ENCODE measurements at places on chromosomes 6 and 20.

GRCh38 chr6:11920566-11920965 lies 91.5 kb upstream of the HIVEP1 start:
- no peak for DNase-seq

- DNase-seq = no peak
Observed at GRCh38 chr6:144289006-144289405, 3.9 kb downstream of the UTRN start.

GRCh38 chr20:56245761-56246160 lies 2.8 kb upstream of the MC3R start:
- DNase-seq = no peak

DNA sequence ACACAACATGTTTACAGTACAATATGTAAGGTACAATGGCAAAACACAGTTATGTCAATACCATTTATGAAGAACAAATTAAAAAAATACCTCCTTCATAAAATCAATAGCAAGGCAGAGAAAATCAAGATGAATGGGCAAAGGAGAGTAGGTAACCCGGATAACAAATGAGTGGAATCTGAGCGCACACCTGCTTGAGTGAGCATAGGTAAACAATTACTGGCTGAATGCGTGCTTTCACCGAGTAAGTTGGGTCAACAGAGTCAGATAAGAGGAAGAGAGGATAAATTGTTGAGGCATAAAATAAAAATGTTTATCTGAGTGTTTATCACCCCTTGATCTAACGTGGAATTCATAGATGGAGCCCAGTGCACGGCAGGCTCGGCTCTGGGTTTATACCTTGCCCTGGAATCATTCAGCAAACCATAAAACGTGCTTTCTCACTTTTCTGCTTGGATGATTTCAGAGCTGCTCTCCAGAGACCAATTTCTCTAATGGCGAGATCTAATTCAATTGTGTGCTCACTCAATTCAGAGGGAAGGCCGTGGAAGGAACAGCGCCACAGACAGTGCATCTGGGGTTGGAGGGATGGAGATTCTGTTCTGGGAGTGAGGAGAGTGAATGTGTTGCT lies 224.8 kb upstream of the MAP3K7 start:
- no peak for DNase-seq

DNA sequence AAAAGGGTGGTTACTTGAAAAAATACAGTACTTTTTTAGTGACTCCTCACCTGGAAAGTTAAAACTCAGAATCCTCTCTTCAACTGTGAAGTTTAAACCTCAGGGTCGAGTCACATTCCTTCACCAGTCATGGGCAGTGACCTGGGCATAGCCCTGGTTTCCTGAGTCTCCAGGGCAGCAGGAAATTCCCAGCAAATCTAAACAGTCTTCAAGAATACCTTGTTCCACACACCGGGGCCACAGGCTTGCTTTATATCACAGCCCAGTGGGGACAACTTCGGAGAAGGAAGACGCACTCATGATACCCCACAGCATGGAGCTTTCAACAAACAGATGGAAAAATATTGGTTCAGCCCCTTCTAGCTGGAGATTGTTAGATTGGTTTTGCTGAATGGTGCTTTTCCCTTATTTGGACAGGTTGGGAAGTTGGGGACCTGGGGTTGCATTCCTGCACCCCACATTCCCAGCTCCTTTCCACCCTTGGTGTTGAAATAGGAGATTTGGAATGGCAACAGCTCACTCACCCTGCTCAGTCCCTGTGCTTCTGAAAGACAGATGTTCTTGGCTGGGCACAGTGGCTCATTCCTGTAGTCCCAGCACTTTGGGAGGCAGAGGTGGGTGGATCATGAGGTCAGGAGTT lies 113.0 kb upstream of the TMEM170B start:
- no peak for DNase-seq

DNA sequence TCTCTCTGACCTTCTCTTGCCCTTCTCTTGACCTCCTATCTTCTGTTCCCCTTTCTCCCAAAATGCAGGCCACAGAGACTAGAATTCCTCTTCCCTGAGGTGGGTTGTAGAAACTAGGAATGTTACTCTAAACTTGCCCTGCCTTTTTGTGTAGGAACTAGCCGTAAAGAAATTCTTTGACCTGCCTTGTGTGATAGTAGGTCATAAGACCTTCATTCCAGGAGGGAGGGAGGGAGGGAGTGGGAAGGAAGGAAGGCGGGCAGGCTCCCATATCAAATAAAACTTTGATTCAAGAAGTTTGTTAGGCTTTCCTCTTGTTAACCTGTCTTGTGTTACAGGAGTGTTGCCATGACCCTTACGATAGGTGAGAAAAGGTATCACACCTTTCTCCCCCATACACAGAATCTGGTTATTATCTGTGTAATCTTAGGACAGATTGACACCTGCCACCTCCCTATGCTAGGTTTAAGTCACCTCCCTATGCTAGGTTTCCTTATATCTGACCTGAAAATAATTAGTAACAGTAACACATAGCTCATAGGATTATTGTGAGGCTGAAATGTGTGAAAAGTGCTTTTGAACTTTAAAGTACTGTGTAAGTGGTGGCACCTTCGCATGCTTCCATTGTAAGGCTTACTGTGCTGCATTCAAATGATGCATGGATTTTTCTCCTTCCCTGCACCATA lies 32.6 kb upstream of the FUCA2 start:
- no peak for DNase-seq

GRCh38 chr6:83592770-83593394 lies 80.5 kb downstream of the PRSS35 start:
- DNase-seq = no peak

GRCh38 chr6:54856129-54856528 lies 9.6 kb downstream of the FAM83B start:
- DNase-seq = no peak

DNA sequence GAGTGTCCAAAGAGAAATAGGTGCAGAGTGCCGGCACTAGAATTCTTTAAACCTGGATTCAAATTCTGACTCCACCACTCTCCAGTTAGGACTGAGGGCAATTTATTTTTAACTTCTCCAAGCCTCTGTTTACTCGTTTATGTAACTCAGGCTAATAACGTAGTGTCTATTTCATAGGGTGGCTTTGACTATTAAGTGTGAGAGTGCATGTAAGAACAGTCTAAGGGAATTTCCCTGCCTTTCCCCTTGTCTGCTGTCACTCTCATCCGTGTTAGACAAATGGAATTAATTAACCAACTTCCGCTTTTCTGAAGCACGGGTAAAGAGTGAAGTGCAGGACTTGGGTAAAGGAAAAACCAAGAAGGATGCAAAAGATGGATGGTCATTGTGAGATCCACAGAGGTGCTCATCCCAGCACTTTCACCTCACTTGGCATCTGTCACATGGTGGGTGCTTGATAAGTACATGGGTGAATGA lies 4.1 kb upstream of the ZKSCAN8 start:
- DNase-seq = no peak

- no peak for DNase-seq
Observed at GRCh38 chr20:6866741-6867140, 99.3 kb downstream of the BMP2 start.

- peak; percentile 56 for DNase-seq
Observed at GRCh38 chr20:49979030-49979832, 3.5 kb upstream of the SNAI1 start.

DNA sequence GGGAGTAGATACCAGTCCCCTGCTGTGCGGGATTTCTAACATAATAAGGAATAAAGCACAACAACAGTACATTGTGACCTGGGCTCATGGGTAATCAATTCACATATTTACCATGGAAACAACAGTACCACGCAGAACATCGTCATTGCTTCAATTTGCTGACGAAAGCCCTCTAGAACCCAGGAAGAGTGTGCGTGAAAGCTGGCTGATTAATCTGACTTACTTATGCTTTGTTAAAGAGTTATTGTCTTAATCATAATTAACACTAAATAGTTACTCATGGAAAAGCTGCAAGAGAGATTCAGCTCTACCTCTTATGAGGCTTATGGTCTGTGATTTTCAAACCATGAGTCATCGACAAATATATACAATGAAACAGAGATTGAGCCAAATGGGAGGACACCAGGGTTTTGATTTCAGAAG lies 644.3 kb upstream of the AGPAT4 start:
- no peak for DNase-seq

DNA sequence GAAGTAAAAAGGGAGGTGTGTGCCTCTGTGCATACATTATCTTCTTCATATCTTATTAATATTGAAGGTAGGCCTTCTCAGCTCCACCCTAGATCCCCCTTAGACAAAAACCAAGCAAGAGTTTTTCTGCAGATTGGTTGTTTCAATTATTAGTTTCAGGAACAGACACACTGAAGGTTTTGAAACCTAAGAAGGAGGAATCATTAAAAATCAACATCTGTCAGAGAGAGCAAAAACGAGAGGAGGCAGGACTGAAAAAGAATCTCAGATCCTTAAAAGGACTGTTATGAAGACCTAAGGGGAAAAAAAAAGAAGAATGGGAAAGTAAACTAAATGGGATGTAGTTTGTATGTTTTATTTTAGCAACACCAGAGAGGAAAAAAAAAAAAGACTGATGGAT lies 560.8 kb upstream of the JAG1 start:
- no peak for DNase-seq

DNA sequence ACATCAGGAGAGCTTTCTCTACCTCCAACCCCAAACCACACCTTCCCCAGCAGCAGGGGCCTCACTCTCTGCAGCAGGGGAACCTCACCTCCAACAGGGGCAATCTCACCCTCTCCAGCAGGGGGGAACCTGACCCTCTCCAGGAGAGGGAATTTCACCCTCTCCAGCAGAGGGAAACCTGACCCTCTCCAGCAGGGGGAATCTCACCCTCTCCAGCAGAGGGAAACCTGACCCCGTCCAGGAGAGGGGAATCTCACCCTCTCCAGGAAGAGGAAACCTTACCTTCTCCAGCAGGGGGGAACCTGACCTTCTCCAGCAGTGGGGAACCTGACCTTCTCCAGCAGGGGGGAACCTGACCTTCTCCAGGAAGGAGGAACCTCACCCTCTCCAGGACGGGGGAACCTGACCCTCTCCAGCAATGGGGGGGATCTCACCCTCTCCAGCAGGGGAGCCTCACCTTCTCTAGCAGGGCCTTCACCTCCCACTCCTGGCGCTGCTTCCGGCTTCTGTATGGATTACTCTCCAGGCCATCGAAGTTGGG lies 3.1 kb downstream of the B3GALT4 start:
- no peak for DNase-seq

- no peak for DNase-seq
Observed at GRCh38 chr6:131015630-131016263, 47.3 kb downstream of the EPB41L2 start.

DNA sequence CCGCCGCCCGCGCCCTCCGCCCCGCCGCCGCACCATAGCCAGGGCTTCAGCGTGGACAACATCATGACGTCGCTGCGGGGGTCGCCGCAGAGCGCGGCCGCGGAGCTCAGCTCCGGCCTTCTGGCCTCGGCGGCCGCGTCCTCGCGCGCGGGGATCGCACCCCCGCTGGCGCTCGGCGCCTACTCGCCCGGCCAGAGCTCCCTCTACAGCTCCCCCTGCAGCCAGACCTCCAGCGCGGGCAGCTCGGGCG lies 1.5 kb downstream of the FOXC1 start:
- DNase-seq = no peak

GRCh38 chr6:72650081-72650745 lies 28.3 kb downstream of the KCNQ5 start:
- no peak for DNase-seq

GRCh38 chr6:30556066-30556905 lies at the start of gene GNL1:
Gene GNL1, minus strand, starts transcription at chr6:30556489. Its CDS starts 286 bp downstream, at chr6:30556203.
- DNase-seq = peak; percentile 99

GRCh38 chr6:147820520-147820919 lies 312.0 kb downstream of the SAMD5 start:
- DNase-seq = no peak

DNA sequence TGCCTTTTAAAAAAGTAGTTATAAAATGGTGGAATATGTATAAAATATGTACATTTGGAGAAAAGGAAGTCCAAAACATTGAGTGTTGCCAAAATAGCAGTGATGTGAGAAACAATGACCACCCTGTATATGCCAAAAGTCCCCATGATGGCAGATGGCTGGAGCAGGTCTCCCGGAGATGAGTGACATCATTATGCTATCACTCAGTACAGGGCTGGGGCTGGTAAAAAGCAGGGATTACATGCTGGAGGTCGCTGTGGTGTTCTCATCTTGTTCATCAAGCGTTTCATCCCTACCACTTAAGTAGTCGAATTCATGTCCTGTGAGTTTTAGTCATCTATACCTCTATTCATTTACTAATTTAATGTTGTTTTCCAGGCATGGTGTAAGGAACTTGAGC lies 315.3 kb upstream of the SLC35B3 start:
- no peak for DNase-seq

GRCh38 chr20:62737271-62737811 lies 28.7 kb downstream of the NTSR1 start:
- no peak for DNase-seq

DNA sequence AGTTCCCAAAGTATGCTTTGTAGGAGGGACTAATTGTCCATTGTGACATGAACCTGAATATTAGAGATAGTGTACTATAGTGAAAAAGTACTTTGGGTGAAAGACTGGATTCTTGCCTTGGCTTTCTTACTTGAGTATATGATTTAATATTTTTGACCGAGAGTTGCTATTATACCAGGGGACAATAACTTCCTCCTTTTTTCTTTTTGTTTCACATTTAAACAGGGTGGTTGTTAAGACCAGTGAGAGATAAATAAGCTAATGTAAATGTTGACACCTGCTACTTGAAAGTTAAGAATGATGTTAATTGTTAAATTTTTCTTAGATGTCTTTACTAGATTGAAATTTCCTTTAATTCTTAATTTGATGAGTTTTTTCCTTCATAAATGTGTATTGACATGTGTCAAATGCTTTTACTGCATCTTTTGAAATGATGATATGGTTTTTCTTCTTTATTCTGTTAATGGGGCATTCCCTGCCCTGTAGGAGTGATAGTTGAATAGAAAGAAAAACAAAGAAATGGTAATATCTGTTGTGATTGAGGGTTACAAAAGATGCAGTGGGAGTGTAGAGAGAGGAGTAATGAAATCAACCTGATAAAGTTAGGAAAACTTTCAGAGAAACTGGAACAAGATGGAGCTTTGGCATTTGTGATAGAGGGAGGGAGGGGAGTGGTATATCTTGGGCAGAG lies 48.4 kb downstream of the ZFAND3 start:
- no peak for DNase-seq

- DNase-seq = no peak
Observed at GRCh38 chr6:151679081-151679480, 128.4 kb upstream of the ESR1 start.

GRCh38 chr6:161365633-161366032 lies 91.8 kb upstream of the AGPAT4 start:
- DNase-seq = no peak
